AG10803 (cell line): ENCODE measurements at places on chromosomes 2 and 18.

DNA sequence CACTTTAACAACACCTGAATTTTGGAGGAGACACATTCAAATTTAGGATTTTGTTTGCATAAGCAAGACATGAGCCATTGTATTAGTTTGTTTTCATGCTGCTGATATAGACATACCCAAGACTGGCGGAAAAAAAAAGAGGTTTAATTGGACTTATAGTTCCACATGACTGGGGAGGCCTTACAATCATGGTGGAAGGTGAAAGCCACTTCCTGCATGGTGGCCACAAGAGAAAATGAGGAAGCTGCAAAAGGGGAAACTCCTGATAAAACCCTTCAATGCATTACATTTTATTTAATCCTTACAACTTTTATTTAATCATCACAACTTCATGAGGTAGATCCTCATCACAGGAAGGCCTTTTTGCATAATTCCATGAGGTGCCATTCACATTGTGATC is 242.0 kb upstream of the STON1 start:
- DNase-seq, result no peak

- DNase-seq, result no peak
Measured at GRCh38 chr18:79647307-79647706, 32.3 kb upstream of the CTDP1 start.

GRCh38 chr2:48568547-48568946 is 38.6 kb downstream of the STON1 start:
- DNase-seq, result peak; percentile 46

GRCh38 chr2:236674238-236674637 is 104.6 kb downstream of the ACKR3 start:
- DNase-seq, result no peak

DNA sequence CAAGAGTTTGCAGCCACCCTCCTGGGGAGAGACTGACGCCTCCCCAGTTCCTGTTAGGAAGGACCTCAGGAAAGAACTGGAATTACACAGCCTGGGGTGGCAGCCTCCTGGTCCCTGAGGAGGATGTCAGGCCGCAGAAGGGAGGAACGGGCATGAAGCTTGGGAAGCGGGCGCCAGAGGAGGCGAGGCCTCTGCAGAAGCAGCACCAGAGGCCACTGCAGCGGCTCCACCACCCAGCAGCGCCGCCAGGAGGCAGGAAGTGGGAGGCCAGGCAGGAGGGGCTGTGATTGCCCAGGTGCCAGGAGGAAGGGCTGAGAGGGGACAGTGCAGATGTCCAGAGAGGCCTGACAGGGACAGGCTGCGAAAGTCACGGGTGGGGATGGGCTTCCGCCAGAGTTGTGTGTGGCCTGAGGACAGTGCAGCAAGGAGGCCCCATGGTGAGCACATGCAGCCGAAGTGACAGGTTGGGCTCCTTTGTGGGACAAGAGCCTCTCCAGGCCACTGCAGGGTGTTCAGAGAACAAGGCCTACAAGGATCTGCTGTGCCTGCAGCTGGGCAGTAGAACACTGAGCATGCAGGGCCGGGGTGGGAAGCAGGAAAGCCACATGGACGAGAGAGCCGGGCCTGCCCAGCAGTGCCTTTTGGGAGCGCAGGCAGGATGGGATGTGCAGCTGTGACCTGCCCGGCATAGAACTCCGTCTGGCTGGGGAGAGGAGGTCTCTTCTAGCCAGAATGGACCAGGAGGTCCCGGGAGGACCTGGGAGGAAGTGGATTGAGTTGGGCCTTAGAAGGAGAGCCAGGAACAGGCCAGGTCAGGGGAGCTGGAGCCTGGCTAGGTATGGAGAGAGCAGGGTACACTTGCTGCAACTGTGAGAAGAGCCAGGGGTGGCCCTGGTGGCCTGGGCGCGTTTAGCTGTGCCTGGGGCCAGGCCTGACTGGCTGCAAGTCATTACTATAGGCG is 39.1 kb upstream of the ALPP start:
- no peak for DNase-seq

DNA sequence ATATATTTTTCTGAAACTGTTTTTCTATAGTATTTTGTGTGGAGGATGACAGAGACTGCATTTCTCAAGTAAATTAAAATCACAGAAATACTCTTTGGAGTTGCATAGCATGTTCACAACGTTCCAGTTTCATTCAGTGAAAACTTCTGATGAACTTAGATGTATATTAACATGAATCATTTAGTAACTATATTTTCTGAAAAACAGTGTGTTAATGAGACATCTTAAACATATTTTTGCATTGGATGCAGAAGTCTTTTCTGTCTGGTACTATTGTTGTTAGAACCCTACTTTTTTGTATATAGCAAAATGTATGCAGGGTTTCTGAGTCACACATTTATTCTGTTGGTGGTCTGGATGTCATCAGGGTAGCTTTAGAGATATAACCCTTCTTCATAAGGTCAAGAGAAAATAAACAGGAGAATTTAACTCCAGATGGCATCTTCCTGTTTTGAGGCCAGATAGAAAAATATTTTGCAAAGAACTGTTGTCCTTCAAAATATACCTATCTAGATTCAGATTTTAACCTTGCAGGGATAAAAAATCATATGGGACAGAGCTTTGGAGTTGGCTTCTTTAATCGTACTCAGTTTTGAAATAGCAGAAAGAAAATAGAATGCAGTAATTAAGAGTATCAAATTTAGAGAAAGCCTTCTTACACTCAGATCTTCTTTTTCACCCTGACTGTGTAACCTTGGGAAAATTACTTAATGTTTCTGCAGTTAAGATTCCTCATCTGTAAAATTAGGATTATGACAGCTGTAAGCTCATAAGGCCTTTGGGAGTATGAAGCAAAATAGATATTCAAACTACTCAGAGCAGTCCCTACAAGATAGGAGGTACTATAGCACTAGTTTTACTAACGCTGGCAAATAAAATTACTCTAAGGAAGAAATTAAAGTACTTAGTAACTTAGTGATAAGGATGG is 5.3 kb downstream of the COL3A1 start:
- DNase-seq, result peak; percentile 21

DNA sequence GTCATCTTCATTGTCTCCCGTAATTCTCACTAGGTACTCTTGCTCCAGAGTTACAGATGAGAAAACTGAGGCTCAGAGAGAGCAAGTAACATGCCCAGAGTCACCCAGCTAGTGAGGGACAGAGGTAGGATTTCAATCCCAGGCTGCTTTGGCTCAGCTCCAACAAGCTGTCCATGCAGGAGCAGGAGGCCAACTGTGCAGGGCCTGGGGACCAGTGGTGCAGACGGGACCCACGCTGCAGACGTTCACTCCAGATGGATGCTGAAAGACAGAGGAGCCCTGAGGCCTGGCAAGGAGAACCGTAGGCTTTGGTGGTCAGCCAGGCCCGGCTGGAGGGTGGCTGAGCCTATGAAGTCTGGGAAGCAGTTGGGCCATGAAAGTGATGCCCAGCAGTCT is 102.6 kb downstream of the MCFD2 start:
- DNase-seq, result peak; percentile 76

DNA sequence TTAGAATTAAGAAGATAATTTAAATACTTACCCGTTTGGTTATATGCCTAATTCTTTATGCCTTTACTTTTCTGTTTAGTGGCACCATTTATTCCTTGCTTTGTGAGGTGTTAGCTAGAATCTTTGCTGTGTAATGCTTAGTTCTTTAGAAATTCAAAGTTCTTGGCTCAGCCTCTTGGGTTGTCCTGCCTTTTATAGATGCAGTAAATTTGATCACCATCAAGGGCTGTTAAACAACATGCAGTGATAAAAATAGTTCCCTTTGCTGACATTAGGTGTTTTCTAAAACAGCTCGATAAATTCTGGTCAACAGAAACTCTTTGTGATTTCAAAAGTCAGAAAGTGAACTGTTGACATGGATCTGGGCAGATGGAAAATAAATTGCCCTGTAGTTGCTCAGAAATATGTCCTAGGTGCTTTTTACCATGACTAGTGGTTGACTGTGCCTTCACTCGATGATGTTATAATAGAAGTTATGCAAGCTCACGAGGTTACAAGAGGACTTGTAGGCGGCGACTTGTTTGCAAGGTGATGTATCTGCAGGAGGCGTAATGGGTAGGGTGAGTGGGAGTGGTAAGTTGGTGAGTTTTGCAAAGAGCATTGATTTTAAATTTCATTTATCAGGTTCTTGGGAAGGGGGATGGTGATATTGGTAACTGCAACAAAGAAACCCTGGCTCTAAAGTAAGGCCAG is 52.1 kb downstream of the LRRTM1 start:
- no peak for DNase-seq

- peak; percentile 30 for DNase-seq
Measured at GRCh38 chr18:47204908-47205522, 28.9 kb upstream of the IER3IP1 start.

GRCh38 chr18:10057894-10058791 is 144.3 kb downstream of the VAPA start:
- peak; percentile 90 for DNase-seq

- DNase-seq, result peak; percentile 52
Measured at GRCh38 chr2:71756280-71756906, 303.0 kb downstream of the DYSF start.

DNA sequence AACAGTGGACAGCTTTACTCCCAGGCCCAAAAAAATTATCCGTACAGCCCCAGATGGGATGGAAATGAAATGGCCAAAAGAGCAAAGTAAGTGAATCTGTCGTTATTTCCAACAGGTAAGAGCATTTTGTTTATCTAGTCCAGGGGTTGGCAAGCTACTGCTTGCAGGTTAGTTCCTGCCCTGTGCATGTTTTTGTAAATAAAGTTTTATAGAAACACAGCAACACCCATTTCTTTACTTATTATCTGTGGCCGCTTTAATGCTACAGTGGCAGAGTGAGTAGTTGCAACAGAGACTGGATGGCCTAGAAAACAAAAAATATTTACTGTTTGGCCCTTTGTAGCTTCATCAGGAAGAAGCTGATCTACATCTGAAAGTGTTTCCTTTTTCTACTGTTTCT is 94.3 kb upstream of the FOSL2 start:
- no peak for DNase-seq

DNA sequence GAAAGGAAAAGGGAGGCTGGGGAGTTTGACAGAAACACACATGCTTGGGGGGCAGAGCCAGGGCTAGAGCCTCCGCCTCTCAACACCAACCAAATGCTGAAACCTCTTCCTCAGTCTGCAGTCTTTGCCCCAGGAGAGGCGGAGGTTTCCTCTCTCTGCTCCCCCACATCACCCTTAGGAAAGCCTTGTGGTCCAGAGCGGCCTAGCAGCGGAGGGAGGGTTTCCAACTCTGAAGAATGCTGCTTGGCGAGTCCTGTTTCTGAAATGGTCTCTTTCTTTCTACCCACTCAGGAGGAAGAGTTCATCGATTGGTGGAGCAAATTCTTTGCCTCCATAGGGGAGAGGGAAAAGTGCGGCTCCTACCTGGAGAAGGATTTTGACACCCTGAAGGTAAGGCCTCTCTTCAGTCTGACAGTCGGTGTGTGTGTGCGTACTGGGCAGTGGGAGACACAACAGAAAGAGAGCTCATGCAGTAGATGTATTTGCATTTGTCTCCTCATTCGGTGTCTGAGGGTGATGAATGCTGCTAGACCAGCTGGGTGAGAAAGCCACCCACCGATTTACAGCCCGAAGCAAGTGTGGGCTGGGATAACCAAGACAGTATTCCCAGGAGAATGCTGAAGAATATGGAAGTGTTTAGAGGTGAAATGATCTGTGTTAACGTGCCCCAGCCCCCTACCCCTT is 190.5 kb downstream of the DYSF start:
- DNase-seq, result no peak

GRCh38 chr2:72988041-72988440 is 70.7 kb downstream of the EMX1 start:
- no peak for DNase-seq

- DNase-seq, result peak; percentile 99
Measured at GRCh38 chr2:54903736-54904554, 146.3 kb downstream of the RTN4 start.

- peak; percentile 60 for DNase-seq
Measured at GRCh38 chr2:7670905-7671641, 753.9 kb downstream of the RNF144A start.

DNA sequence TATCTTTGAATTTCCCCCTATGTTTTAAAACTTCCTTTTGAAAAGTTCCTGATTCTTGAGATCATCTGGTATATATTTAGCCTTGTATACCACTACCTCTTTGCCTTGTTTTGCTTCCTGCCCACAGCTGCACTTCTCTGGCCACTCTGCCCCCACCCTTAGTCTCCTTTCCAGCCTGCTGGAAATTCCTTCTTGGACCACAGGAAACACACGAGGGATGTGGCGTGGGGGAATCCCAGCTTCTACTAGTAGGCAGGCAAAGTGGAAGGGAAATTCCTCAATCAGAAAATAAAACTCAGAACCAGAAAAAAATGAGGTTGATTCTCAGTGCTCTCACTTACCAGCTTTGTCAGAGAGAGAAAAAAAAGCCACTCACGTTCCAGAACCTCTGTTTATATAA is 13.4 kb downstream of the IL18RAP start:
- no peak for DNase-seq
